Lower leg skin (tissue), 4 donors: ENCODE measurements at places on chromosomes 3 and 15. TPM values are rescaled to one million over a fixed set of nuclear protein-coding genes. Genes with fewer than 3 reads are reported as not detected.

DNA sequence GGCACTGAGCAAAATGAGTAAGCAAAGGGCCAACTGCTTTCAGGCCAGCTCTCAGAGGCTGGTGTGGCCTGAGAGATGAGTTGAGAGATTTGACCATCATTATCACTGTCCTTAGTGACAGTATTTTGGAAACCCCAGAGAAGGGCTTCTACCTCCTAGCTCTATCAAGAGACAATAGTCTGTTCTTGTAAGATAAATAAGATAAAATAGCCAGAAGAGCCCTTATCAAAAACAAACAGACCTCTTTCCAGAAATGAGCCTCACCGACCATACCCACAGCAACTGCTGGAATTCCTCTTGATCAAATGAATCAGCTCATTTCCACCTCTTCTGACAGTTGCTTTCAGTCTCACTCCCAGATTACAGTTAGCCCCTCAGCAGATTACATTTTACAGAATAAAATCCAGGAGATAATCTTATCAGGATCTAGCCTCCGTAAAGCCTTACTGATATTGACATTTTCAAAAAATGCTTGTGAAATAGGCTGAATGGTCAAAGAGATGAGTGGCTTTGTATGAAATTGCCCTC lies 4.5 kb downstream of the HDC start:
- DNase-seq, result no peak

Gene SLC22A13
- total RNA-seq, result not detected

Gene WDR76
- total RNA-seq, result 6.8 TPM

- DNase-seq, result no peak
These were observed 293.1 kb downstream of the NLGN1 start for GRCh38 chr3:173690542-173691180.

Gene MKRN2OS
- 2.2 TPM for total RNA-seq

Gene SCN11A
- total RNA-seq, result 0.03 TPM

DNA sequence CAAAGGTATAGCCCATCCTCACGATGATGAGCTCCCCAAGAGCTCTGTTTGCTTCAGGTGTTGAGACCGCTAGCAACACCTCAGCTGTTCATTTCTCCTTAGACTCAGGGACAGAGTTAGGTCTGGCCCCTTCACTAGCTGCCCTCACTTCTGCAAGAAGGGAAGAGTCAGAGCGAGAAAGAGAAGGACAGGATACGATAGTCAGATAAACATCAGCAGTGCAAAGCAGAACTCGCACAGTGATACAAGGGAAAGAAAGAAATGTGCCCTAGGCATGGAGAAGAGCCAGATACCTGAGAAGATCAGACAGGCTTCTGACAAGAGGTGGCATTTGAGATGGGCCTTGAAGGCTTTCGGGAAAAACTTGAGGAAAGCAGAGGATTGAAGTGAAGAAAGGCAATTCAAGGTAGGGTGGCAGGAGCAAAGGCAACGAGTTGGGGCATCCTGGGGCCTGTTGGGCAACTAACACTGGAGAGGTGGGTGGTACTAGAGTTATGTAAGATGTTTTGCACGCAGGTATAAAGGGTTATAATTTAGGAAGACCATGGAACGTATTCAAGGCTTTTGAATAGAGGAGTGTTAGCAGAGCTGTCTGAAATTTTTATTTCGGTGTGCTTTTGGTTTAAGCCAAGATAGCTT lies 106.0 kb downstream of the PGPEP1L start:
- no peak for DNase-seq

DNA sequence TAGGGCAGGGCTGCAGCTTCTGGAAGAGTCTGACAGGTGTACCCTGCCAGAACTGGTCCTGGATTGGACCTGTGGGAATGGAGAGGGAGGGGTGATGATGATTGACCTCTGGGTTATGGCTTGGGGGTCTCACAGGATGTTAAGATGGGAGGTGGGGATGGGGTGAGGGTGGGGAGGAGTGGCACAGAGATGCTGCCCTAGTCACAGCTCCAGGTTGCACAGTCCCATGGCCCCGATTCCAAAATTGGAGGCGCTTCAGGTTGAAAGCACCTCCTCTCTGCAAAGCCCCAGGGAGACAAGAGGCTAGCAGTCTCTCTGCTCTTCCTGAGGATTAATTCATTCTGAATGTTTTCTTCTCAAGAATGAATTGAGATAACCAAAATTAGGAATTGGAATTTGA lies 101.4 kb downstream of the FAM43A start:
- DNase-seq, result no peak

Gene SOX14
- not detected for total RNA-seq

Gene PLCD1
- 42.4 TPM for total RNA-seq

DNA sequence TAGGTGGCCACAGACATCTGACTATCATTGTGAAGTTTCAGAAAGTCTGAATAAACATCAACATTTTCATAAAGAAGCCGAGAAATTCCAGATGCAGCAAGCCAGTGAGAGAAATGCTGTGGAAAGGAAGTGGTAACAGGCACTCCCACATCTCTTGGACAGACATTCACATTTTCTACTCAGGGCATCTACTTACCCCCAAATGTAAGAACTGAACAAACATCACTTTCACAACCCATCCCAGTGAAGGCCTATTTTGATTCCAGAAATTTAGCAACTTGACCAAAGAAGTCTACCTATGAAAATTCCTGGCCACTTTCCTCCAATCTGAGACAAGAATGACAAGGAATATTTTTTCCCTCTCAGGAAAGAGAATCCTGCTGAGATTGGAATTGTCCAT lies 224.8 kb upstream of the DCBLD2 start:
- no peak for DNase-seq

DNA sequence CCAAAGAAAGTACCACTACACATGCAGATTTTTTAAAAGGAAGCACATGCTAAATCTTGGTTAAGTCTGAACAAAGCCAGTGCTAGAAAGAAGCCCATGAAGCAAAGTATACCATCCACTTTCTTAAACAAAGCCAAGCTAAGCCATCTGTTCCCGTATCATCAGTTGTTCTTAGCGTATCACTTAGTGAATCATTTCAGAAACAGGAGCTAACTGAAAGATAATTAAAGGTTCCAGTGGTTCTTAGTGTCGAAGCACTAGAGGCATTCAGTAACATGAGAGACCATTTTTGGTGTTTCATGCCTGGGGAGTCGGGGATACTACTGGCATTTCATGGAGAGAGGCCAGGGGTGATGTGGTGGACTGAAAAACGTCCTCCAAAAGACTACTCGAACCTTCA lies 12.8 kb downstream of the UBXN7 start:
- DNase-seq, result no peak

DNA sequence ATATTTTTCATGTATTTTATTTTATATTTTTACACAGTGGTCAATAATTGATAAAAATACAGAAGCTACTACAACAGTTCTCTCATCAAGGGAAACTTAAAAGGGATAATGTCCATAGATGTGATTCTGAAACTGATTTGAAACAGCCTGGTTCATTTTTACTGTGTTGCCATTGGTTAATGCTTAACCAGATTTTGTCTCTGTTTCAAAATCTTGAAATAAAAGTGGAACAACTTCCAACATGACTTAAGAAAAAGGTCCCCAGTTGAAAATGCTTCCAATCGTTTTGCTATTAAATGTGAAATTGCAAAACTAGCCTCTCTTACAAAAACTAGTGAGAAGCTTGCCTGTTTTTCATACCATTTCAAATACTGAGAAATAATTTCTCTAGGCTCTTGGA lies 240.7 kb downstream of the LPP start:
- DNase-seq, result no peak

Gene GPR62
- not detected for total RNA-seq

Gene FHIT
- total RNA-seq, result 15.3 TPM

GRCh38 chr3:88589138-88589537 lies 439.4 kb downstream of the C3orf38 start:
- DNase-seq, result no peak
